Left colon (tissue), 2 donors: ENCODE measurements at places on chromosomes 11 and 22.

- DNase-seq = no peak
Observed at GRCh38 chr11:113351068-113351450, 36.5 kb upstream of the ANKK1 start.

DNA sequence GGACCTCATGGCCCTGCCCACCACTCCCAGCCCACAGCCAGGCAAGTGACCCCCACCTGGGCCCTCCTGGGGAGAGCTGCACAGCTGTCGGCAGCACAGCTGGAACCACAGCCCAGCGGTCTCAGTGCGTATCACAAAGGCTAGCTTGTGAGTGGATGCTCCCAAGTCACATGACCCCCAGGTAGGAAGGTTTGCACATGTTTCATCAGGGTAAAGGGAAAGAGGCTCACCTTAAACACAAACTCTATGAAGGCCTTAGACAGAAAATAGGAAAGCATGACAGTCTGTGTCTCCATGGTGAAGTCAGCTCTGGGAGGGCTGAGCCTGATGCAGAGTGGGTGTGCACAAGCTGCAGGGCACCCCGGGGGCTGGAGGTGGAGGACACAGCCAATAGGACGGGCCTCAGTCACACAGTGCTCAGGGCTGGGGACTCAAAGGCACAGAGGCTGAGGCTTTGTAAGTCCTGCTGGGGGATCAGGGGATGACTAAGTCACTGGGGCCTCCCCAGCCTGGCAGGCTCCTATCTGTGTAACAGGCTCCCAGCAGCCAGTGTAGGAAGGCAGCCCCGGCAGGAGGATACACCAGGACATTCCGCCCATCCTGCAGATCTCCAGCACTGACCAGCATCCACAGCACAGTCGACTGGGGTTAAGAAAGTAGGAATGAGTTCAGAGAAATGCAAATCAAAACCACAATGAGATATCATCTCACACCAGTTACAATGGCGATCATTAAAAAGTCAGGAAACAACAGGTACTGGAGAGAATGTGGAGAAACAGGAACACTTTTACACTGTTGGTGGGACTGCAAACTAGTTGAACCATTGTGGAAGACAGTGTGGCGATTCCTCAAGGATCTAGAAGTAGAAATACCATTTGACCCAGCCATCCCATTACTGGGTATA lies 22.0 kb downstream of the CELSR1 start:
- DNase-seq = no peak

DNA sequence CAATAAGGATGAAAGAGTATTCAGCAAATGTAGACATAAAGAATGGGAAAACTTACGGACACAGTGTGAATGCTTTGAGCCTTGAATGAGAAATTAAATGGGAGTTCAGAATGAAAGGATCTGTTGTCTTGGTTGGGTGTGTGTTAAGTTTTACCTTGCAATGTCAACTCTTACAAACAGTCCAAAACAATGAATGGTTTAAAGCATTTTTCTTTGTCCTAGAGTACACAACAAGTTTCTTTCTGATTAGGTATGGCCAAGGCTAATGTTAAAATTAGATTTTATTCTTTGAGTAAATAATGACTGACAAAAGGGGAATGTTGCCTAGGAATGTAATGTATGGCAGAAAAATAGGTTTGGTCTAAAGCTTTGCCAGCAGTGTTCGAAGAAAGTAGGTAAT lies 2.5 kb downstream of the PTS start:
- no peak for DNase-seq

DNA sequence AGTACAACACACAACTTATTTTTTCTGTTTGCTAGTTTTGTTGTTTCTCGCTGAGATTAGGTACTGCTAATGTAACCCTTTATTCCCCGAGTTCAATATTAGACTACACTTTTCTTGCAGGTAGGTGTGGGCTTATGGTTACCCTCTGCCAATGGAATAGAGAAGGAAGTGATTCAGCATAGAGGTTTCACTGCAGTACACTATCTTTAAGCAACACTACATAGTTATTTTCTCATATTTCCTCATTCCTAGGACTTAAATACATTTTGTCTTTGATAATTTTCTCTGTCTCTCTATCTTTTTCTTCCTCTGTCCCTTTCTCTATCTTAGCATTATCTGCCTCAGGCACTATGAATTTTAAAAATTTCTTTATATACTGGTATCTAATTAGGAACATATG lies 791.0 kb downstream of the FAM181B start:
- DNase-seq = no peak

- peak; percentile 16 for DNase-seq
Observed at GRCh38 chr22:39349967-39350726, at the start of gene SYNGR1. TSS of gene SYNGR1 (plus strand) at chr22:39349991. CDS start at chr22:39350011, 20 bp downstream.

- DNase-seq = no peak
Observed at GRCh38 chr11:26319906-26320305, 12.0 kb upstream of the ANO3 start.

DNA sequence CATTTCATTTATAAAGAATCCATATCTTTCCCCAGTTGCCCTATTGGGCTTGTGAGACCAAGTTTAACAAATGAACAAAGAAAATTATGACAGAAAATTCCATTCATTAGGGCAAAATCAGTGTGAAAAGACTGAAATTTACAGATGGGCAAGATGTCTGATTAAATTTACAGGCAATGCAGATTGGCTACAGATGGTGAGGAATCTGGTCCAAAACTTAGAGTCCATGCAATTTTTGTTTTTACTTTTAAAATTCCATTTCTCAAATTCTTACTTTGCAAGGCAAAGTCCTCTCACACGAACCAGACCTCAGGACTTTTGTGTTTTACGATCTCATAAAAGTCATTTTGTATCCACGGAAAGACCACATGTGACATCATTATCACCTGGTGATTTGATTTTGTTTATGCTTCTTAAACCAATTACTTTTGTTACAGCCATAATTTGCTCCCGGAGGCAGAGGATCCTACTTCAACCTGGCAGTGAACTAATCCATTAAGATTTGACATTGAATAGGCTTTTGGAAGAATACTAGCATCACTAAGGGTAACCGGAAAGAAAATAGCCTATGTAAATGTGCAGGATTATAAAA lies 843.7 kb upstream of the CHORDC1 start:
- DNase-seq = no peak

DNA sequence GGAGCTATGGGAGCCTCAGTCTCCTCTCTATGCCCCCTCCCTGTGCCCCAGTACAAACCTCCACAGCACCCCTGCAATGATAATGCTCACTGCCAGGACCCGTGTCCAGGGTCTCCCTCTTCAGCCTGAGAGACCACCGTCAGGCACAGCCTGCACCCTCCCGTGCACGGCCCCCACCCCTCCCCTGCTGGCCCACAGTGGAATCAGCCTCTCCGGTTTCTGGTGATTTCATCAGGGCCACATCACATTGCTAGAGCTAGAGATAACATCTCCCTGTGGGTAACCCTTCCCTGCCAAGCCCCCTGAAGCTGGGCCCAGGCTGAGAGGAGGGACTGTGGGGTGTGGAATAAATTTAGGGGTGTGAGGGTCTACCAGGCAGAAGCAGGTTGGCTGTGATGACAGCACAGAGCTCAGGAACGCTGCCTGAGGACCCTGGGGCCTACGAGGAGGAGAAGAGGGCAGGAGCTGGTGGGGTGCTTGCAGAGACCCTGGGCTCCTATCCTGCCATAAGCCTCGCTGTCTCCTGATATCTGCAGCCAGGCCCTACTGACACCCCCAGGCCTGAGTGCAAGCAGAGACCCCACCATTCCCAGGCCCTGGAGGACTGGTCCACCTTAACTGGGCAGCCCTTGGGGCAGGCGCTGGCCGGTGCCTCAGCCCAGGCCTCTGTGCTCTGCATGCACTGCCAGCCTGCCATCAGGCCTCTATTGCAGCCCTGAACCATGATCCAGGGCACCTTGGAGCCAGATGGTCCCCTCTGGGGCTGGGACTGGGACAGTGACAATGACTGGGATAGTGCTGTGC lies at the start of gene KLHDC7B:
TSS of gene KLHDC7B (plus strand) at position 378 of the 804 bp plus-strand sequence. CDS start at position 723, 345 bp downstream.
- DNase-seq = no peak

GRCh38 chr22:19510919-19511341 lies 13.3 kb downstream of the CLDN5 start:
- no peak for DNase-seq
